Upper lobe of right lung (tissue), 1 donor: ENCODE measurements at places on chromosomes 3 and 15.

DNA sequence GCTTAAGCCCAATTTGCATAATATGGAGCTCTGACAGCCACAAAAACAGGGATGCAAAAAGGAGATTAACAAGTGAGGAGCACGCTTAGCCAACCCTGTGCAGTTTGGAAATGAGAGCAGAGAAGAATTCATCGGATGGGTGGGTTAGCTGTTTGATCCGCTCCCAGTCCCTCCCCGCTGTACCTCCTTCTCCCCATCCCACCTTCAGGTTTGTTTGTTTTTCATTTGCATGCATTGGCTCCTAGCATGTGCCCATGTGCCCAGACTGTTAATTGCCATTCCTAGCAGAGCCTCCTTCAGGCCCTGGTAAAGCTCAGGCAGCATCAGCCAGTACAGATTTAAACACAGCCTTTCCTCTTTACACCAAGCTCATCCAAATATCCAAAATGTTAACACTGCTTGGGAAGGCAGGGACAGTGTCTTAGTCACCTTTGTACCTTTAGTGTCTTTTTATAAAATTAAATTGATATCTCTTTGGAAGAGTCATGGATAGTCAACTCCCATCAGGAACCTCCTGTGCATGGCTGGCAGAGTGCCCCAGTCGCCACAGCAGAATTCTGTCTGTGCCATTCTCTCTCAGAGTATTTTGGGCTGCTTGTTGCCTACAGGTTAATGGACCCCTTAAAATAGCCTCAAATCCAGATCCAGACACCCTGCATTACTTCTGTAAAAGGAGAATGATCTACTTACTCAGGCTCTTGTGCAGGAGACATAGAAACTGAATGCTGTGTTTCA, 244.2 kb downstream of the LSAMP start:
- no peak for DNase-seq

GRCh38 chr3:51245867-51246266, 139.2 kb upstream of the MANF start:
- no peak for DNase-seq

DNA sequence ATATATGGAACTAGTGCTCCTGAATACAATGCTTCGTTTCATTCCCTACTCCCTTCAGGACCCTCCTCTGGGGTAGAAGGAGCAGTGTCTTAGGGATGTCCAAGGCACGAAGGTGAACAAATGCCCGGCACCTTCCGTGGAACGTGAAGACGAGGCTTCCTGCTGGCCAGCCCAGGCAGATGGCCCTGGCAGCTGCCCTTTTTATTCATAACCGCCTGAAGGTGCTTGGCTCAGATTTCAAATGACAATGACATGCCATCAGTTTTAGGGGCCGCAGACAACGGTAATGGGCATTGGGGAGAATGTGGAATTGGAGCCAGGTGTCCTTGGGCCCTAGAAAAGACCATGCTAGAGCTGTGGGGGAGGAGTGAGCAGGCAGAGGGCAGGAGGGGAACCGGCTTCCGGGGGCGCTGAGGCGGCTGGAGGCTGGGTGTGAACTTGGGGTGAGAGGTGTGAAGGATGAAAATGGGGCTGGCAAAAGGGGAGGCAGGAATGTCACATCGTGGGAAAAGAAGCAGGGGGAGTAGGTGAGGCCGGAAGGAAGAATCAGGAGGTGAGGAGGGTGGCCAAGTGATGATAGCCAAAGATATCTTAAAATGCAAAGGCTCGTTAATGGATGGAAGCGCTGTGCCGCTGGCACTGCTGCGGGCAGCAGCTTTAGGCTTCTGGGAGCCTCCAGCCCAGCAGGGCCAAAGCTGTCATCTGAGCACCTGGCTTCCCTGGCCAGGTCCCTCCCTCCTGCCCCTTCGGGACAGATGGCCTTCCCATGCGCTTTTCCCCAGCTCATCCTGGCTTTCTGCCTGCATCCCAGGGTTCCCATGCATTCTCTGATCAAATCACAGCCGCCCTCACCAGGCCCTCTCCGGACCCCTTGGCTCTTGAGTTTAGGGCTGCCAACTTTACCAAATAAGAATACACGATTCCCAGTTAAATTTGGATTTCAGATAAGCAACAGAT, 93.7 kb downstream of the TMEM266 start:
- DNase-seq = no peak

- no peak for DNase-seq
Measured at GRCh38 chr3:68458581-68458980, 473.8 kb downstream of the TAFA4 start.

- DNase-seq = no peak
Measured at GRCh38 chr3:132783152-132783551, 60.9 kb upstream of the NPHP3 start.

DNA sequence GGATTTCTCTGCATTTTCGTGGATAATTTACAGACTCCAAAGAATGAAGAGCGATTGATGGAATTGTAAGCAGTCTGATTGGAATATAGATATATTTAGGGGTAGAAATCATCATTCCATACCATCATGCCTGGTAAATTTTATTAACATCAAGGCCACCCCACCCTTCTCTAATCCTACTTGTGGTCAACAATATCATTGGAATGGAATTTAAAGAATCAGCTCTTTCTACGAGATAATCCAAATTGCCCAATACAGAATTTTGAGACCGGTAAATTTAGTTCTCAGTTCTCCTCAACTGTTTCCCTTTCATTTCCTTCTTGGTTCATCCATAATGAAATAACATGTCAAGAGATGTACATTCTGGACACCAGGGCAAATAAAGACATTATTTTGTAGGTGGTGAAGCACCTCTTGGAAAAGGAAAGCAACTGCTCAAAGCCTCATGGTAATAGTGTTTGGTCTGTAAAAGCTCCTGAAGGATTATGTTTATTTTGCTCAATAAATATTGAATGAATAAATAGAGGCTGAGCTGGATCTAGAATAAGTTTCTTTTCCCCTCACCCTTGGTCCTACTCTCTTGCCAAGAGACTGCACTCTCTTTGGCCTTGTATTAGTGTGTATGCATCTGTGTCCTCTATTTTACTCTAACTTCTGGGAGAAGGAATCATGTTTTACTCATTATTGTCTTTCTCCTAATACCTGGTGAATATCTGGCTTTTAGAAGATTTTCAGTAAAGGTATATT, 133.7 kb upstream of the BCL6 start:
- no peak for DNase-seq

GRCh38 chr15:73957276-73957675, 31.0 kb downstream of the LOXL1 start:
- peak; percentile 36 for DNase-seq

DNA sequence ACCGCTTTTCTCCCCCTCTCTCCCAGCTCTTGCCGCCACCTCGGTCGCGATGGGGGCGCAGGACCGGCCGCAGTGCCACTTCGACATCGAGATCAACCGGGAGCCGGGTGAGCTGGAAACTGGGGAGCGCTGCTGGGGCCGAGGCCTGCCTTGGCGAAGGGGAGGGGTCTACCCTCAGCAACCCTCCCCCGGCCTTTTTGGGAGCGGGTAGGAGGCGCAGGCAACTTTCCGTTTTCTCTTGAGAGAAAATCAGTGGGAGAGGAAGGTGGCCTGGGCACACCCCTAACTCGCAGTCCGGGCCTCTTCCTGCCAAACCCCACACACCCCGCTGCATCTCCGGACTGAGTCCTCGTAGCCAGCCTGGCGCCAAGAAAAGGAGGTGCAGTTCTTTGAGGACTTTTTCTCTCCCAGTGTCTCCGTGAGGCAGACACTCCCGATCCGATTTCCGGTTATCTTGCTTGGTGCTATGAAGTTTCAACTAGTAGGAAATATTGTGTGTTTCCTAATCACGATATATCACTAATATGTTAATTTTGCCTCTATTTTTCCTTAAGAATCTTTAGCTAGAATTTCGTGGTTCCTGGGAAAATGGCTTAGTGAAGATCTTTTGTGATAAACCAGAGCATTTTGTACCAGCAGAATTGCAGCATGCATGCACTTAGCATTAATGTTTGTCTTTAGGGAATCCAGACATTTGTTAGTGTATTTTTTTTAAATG, 631 bp downstream of the NKTR start:
- DNase-seq = peak; percentile 83

DNA sequence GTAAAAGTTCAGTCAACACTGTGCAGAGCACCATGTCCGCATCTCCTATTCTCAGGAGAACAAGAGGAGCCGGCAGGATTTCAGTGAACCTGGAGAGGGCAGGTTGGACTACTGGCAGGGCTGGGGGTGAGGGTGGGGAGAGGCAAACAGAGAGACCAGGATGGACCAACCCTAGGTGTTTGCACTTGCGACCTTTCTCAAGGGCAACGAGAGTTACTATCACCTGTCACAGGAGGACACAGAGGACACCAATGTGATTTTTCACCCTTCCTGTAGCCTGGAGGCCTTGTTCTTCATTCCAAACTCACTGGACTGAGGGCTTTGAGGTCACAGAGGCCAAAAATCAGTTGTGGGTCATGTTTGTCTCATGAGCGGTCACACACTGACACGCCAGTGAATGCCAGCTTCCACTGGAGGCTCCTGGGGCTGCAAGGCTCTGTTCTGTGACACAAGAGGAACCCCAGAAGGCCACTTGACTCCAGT, 89.5 kb downstream of the CPN2 start:
- DNase-seq = peak; percentile 39

DNA sequence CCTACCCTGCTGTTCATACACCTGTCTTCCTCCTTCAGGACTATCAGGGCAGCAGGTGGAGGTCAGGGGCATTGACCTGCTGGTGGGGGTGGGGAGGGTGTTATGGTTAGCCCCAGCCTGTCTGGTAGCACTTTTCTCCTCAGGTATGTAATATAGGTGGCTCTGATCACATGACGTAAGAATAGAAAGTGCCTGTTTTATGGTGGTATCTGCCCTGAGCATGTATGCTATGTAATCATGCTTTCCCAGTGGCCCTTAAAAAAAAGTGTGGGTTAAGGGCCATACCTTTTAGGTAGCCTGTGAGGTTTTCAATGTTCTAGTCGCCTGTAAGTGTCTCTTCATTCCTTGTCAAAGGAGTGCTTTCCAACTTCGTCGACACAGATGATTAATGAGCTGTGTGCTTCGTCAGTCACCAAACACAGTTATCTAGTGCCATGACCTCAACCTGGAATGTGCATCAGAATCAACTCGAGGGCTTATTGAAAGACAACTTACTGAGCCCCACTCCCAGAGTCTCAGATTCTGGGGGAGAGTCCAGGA, 86.3 kb downstream of the KLHL25 start:
- no peak for DNase-seq
